Glutamatergic neuron (in vitro differentiated cells): ENCODE measurements at places on chromosomes 12 and 14.

- peaks cover 4% of the 10 kb centered on the region for H3K27me3 ChIP-seq
- H3K36me3 ChIP-seq, result no peaks in the 10 kb centered on the region
- DNase-seq, result no peak
- no peak overlapping the region for H3K4me3 ChIP-seq
- H3K27ac ChIP-seq, result no peak overlapping the region
These were observed 110.3 kb downstream of the ADGRD1 start for GRCh38 chr12:131063960-131064359.

GRCh38 chr14:96062506-96062905 is 23.3 kb downstream of the C14orf132 start:
- peaks cover 43% of the 10 kb centered on the region for H3K4me1 ChIP-seq
- H3K4me3 ChIP-seq, result no peak overlapping the region
- peaks cover 8% of the 10 kb centered on the region for H3K27me3 ChIP-seq
- no peak for DNase-seq
- no peaks in the 10 kb centered on the region for H3K36me3 ChIP-seq
- H3K27ac ChIP-seq, result no peak overlapping the region

- peaks cover 14% of the 10 kb centered on the region for H3K27me3 ChIP-seq
- H3K27ac ChIP-seq, result no peak overlapping the region
- no peak for DNase-seq
- no peaks in the 10 kb centered on the region for H3K36me3 ChIP-seq
These were observed 58.3 kb downstream of the PELI2 start for GRCh38 chr14:56176530-56176929.

DNA sequence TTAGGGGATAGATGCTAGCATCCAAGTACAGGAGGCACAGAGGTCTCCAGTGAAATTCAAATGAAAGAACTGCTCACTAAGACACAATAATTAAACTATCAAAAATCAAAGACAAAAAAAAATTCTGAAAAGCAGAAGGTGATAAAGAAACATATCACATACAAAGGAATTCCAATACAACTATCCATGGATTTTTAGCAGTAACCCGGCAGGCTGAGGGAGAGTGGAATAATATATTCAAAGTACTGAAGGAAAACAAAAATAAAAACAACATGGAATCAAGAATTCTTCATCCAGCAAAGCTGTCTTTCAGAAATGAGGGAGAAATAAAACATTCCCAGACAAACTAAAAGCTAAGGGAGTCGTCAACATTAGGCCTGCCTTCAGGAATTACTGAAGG is 31.9 kb downstream of the A2M start:
- H3K27me3 ChIP-seq, result no peaks in the 10 kb centered on the region
- no peak overlapping the region for H3K4me3 ChIP-seq
- no peak for DNase-seq
- peaks cover 21% of the 10 kb centered on the region for H3K36me3 ChIP-seq

DNA sequence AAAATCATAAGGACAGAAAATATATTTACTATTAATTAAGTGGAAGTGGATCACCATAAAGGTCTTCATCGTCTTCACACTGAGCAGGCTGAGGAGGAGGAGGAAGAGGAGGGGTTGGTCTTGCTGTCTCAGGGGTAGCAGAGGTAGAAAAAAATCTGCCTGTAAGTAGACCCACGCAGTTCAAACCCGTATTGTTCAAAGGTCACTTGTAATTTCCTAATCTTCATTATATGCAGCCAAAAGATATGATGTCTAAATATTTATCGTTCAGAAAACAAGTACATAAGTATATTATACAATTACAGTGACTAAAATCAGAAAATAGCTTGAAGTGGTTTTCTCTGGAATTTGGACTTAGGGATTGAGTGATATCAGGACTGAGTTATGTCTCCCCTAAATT is 72.1 kb downstream of the GTF2A1 start:
- H3K36me3 ChIP-seq, result peaks cover 3% of the 10 kb centered on the region
- no peaks in the 10 kb centered on the region for H3K27me3 ChIP-seq
- no peak for DNase-seq
- H3K27ac ChIP-seq, result no peak overlapping the region
- H3K4me3 ChIP-seq, result no peak overlapping the region

DNA sequence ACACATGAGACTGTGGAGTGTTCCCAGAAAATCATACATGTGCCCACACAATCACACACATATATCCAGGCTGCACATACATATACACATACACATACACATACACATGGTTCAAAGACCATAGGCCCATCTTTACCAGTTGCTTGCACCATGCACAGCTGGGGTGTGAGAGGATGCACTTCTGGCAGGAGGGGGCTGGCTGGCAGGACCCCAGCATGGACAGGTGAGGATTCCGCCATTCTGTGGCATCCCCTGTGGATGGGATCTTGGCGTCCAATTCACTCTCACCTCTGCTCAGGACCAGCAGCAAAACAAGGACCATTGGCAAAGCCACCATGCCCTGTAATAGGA is 7.0 kb downstream of the ITGB7 start:
- H3K27ac ChIP-seq, result no peak overlapping the region
- peaks cover 20% of the 10 kb centered on the region for H3K27me3 ChIP-seq

DNA sequence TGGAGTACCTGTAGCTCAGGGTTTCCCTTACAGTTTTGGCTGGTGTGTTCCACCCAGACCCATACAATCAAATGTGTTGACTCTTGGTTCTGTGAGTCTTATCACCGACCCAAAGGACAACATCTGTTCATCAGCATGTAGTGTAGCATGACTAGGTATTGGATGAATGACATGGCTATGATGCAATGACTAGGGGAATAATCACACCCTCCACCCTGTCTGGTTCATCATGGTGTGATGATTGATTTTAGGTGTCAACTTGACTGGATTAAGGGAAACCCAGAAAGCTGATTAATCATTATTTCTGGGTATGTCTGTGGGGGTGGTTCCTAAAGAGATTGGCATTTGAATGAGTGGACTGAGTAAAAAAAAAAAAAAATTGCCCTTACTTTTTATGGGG is 311.3 kb downstream of the DPF3 start:
- no peak overlapping the region for H3K27ac ChIP-seq
- H3K4me1 ChIP-seq, result no peaks in the 10 kb centered on the region
- no peak for DNase-seq
- no peak overlapping the region for H3K4me3 ChIP-seq

- peaks cover 5% of the 10 kb centered on the region for H3K36me3 ChIP-seq
- H3K4me1 ChIP-seq, result no peaks in the 10 kb centered on the region
- peaks cover 2% of the 10 kb centered on the region for H3K27me3 ChIP-seq
- DNase-seq, result no peak
- no peak overlapping the region for H3K4me3 ChIP-seq
- no peak overlapping the region for H3K27ac ChIP-seq
These were observed 52.6 kb downstream of the SEC23A start for GRCh38 chr14:39050389-39050788.

DNA sequence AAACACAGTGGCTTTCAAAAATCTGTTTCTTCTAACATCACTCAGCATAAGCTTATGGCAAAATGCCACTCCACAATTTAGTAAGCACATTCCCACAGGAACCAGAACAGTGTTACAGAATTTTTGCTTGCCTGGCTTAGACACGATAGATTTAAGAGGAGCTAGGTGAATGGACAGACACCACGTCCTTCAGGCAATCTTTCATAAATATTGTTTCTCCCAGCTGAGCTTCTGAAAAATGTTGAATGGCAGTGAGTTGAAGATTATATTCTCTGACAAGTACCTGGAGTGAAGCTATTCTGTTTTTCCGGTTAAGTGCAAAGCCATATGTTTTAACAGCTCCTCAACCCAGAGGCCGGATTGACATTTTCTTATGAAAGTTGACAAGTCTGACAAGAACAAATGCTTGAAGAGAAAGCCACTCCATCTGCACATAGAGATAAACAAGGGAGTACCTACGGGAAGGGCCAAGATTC is 102.0 kb downstream of the FSCB start:
- no peaks in the 10 kb centered on the region for H3K27me3 ChIP-seq
- no peak for DNase-seq
- H3K4me3 ChIP-seq, result no peak overlapping the region
- no peaks in the 10 kb centered on the region for H3K36me3 ChIP-seq
- peaks cover 13% of the 10 kb centered on the region for H3K4me1 ChIP-seq
- no peak overlapping the region for H3K27ac ChIP-seq

- DNase-seq, result no peak
- peaks cover 6% of the 10 kb centered on the region for H3K27me3 ChIP-seq
- no peaks in the 10 kb centered on the region for H3K4me1 ChIP-seq
- H3K4me3 ChIP-seq, result no peak overlapping the region
These were observed 5.6 kb upstream of the C14orf180 start for GRCh38 chr14:104573930-104574329.

DNA sequence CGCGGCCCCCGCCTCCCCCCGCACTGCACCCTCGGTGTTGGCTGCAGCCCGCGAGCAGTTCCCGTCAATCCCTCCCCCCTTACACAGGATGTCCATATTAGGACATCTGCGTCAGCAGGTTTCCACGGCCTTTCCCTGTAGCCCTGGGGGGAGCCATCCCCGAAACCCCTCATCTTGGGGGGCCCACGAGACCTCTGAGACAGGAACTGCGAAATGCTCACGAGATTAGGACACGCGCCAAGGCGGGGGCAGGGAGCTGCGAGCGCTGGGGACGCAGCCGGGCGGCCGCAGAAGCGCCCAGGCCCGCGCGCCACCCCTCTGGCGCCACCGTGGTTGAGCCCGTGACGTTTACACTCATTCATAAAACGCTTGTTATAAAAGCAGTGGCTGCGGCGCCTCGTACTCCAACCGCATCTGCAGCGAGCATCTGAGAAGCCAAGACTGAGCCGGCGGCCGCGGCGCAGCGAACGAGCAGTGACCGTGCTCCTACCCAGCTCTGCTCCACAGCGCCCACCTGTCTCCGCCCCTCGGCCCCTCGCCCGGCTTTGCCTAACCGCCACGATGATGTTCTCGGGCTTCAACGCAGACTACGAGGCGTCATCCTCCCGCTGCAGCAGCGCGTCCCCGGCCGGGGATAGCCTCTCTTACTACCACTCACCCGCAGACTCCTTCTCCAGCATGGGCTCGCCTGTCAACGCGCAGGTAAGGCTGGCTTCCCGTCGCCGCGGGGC is at the start of gene FOS:
Gene FOS (plus strand): TSS at position 407 of the 731 bp plus-strand sequence. CDS start 155 bp downstream, at position 562.
- H3K27me3 ChIP-seq, result peaks cover 15% of the 10 kb centered on the region
- peaks cover 6% of the 10 kb centered on the region for H3K36me3 ChIP-seq

DNA sequence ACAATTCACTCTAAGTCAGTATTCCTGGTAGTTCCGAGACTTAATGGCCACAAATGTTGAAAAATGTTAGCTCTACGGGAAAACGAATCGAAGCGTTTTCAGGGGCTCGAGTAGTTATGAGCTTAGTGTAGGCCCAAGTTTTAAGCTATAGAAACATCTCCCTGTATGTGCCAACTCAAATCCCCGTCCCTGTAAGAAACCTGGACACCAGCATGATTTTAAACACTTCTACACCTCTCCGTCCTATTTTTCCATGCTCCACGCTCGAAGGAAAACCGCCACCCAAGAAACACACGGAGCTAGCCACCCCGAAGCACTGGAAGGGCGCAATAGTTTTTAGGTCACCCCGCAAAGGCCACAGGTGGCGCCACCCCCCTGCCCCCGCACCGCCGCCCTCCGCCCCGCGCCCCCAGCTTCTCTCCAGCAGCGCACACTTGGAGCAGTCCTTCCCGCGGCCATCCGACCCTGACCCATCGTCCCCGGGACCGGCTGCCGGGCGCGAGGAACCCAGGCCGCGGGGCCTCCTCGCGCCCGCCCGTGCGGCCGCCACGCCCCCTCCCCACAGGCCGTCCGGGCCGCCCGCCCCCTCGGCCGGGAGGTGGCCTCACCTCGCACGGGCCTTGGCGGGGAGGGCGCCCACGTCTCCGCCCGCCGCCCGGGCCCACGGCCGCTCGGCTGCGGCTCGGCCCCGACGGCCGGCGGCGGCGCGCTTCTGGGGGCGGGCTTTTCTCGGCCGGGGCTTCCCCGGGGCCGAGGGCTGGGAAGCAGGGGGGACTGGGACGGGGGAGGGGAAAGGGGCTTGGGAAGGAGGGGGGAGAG is 522 bp downstream of the R3HDM2 start:
- H3K27ac ChIP-seq, result peak overlapping the region; percentile 79
- H3K36me3 ChIP-seq, result no peaks in the 10 kb centered on the region
- peaks cover 5% of the 10 kb centered on the region for H3K4me1 ChIP-seq
- H3K4me3 ChIP-seq, result peak overlapping the region; percentile 93

DNA sequence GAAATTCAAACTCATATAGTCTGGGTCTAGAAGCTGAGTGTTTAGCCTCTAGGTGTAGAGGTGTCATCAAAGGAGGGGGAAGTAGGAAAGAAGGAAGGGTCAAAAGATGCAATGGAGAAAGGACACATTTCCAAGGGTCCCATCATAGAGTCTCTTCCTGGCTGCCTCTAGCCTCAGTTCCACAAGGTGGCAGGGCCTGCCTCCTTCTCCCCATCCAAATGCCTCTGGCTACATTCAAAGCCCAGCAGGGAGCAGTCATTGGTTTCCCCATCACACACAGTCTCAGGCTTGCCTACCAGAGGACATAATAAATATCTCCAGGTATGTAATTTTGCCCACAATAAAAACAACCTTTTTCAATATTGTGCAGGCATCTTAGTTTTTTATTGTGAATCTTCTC is 2.1 kb upstream of the CCT2 start:
- H3K4me1 ChIP-seq, result no peaks in the 10 kb centered on the region
- H3K4me3 ChIP-seq, result no peak overlapping the region
- H3K27ac ChIP-seq, result no peak overlapping the region
- H3K27me3 ChIP-seq, result peaks cover 4% of the 10 kb centered on the region
- H3K36me3 ChIP-seq, result no peaks in the 10 kb centered on the region
- no peak for DNase-seq

DNA sequence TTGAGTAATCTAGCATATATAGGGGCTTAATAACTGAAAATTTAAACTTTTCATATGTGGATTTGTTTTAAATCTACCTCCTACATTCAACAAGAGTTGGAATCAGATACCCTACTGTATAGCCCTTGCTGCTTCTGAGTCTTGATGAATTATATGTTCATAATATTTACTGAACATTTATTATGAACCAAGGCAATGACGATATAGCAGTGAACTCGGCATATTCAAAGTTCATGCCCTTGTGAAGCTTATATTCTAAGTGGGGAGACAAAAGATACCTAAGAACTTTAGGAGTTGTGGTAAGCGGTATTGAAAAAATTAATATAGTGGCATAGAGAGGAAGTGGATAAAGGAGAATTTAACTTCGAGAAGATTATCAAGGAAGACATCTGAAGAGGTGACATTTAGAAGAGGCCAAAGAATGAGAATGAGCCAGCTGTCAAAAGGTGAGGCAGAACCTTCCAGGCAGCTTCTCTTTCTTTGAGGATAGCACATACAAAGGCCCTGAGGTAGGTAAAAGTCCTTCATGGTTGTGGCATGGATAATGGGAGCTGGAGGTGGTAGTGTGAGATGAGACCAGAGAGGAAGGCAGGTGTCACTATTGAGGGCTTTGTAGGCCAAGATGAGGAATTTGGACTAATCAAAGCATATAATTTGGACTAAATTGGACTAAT is 10.2 kb downstream of the EID3 start:
- no peak overlapping the region for H3K4me3 ChIP-seq
- H3K27ac ChIP-seq, result no peak overlapping the region
- H3K4me1 ChIP-seq, result no peaks in the 10 kb centered on the region
- no peaks in the 10 kb centered on the region for H3K36me3 ChIP-seq

DNA sequence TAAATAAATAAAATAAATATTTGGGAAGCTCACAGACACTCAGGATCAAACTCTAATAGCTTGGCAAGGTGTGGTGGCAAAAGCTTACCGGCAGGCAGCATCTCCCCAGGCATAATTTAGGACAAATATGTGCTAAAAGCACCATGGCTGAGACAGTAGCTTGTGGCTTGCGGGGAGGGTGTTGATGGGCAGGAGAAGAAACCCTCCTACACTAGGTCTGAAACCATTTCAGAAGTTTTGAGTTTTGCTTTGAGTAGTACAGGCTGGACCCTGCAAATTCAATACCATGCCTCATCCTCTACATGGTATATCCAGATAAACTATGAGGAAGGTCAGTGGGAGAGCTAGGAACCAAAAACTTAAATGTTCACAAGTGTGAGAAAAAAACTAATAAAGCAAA is 33.1 kb downstream of the MAP3K9 start:
- DNase-seq, result no peak
- no peaks in the 10 kb centered on the region for H3K27me3 ChIP-seq
- H3K4me3 ChIP-seq, result no peak overlapping the region
- no peaks in the 10 kb centered on the region for H3K36me3 ChIP-seq
